ENCODE measurements at places on chromosomes 5 and 9. TPM values are rescaled to one million over a fixed set of nuclear protein-coding genes. Genes with fewer than 3 reads are reported as not detected.

DNA sequence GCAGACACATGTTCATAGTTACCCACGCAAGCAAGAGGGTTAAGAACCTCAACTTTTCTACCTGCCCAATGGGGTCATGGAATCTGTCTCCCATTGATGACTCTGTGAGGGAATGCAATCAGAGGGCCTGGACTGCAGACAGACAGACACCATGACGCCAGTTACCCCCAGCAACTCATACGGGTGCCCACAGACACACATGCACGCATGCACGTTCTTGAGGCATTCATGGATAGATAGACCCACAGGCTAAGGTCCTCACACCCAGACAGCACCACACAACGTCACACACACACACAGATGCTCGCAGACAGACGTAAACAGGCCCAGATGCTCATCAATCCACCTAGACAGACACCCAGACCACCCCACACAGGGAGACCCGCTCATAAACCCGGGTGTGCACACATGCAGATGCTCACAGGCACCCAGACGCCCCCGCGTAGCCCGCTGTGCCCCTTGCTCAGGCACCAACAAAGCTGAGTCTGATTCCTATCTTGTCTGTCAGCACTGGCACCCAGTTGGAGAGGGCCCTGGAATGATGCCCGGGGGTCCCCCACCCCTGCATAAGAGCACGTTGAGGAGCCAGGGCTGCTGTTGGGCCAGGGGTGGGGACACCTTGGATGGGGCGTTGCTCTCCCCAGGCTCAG, 23.6 kb downstream of the LHX2 start:
- no peak for DNase-seq

DNA sequence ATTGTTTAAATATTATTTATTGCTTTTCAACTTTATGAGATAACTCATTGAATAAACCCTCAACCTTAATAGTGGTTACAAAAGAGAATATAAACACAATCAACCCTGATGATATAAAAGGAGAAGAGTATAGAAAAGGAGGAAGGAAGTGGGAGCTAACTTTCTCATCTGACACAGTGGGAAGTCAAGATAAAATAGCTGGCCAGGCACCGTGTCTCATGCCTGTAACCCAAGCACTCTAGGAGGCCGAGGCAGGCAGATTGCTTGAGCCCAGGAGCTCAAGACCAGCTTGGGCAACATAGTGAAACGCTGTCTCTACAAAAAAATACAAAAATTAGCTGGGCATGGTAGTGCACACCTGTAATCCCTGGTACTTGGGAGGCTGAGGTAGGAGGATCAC, 93.5 kb downstream of the PPP2R2B start:
- DNase-seq = no peak

DNA sequence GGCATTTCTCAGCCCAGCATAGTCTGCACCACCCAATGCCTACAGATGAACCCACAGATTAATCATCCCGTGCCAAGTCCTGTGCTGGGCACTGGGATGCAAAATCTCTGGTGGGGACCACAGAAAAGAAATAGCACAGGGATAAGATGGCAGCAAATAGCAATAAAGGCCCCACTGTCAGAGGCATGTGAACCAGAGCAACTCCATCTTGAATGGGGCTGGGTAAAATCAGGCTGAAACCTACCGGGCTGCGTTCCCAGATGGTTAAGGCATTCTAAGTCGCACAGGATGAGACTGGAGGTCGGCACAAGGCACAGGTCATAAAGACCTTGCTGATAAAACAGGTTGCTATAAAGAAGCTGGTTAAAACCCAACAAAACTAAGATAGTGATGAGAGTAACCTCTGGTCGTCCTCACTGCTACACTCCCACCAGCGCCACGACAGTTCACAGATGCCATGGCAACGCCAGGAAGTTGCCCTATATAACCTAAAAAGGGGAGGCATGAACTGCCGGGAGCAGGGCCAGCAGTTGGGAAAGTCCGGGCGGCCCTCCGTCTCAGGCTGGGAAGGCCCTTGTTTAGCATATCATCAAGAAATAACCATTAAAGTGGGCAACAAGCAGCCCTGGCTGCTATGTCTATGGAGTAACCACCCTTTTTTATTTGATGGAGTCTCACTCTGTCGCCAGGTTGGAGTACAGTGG, 65.2 kb downstream of the C9orf50 start:
- no peak for DNase-seq

DNA sequence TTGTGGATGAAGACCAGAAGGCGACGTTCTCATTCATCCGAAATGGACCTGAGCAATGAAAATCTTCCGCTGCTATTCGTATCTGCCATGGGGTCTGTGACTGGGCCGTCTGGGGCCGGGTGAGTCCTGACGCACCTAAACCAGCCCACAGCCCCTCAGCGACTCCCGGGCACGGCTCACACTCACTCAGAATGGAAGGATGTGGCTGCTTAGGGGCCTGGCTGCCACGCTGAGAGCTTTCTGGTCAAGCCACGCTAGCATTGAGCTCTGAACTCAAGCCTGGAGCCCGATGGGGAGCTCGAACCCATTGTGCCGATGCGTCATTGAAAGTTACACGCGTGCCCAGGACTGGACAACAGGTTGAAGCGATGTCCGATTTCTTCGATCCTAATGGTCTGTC, 97.8 kb downstream of the MRPL36 start:
- DNase-seq = no peak

- DNase-seq = no peak
Observed at GRCh38 chr9:105993116-105993854, 298.9 kb downstream of the TMEM38B start.

DNA sequence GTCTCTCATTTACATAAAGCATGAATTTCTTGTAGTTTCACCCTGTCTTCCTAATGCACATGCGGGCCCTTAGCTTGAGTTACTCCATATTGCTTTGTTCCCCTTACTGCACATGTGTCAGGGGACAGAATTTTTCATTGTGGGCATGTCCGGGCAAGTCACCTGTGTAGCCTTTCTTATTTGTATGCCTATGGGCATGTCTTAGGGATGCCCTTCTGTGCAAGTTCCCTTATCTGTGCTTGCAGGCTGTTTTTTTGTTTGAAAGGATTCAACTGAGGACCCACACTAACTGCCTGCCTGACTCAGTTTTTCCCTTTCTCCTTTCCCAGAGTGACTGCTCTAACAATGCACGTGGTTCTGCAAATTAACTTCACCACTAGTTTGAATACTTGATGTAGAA, 161.7 kb downstream of the YTHDC2 start:
- DNase-seq = no peak

DNA sequence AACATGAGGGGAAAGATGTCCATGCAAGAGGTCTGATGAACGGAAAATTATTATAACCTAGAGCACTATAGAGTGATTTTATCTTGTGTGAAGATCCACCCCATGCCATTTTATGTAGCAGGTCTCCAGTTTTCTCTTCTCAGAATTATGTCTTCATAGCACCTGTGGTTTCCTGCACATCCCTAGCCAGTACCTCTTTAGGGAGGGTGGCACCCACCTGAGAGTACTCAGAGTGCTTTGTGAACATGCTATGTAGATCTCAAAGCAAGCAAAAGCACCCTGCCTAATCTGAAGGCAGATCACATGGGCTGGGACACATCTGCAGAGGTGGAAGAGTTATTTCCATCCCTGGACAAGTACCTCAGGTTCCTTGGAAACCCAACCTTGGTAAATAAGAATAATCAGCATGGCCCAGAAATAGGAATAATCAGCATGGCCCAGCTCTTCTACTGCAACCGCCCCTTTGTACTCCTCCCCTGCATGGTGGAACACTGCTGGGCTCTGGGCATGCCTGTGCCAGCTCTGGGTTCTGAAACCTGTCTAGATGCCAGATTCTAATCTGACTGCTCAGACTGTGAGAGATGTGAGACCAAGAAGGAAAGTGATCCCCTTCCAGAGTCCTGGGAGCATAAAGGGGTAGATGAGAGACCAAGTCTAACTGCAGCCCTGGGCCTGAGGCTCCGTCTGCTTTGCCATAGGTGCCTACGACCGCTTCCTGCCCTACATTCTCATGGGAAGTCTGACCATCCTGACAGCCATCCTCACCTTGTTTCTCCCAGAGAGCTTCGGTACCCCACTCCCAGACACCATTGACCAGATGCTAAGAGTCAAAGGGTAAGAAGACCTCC, 23.7 kb downstream of the SLC22A5 start:
- DNase-seq = no peak

DNA sequence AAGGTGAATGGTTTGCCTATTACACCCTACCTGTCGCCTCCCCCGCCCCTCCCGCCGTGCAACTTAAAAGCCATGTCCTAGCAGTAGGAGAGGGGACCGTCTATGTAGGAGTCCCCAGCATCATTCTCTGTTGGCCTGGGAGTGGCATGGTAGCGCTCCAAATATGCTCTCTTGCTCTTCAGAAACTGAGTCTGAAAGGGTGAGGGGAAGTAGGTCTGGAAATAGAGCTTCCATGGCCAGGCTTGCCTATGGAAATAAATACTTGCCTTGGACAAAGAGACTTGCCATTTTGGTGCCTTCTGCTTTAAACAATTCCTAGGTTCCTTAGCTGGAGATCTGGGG, 1.4 kb downstream of the RGS7BP start:
- no peak for DNase-seq

GRCh38 chr5:68894673-68895072, 199.1 kb upstream of the SLC30A5 start:
- no peak for DNase-seq

DNA sequence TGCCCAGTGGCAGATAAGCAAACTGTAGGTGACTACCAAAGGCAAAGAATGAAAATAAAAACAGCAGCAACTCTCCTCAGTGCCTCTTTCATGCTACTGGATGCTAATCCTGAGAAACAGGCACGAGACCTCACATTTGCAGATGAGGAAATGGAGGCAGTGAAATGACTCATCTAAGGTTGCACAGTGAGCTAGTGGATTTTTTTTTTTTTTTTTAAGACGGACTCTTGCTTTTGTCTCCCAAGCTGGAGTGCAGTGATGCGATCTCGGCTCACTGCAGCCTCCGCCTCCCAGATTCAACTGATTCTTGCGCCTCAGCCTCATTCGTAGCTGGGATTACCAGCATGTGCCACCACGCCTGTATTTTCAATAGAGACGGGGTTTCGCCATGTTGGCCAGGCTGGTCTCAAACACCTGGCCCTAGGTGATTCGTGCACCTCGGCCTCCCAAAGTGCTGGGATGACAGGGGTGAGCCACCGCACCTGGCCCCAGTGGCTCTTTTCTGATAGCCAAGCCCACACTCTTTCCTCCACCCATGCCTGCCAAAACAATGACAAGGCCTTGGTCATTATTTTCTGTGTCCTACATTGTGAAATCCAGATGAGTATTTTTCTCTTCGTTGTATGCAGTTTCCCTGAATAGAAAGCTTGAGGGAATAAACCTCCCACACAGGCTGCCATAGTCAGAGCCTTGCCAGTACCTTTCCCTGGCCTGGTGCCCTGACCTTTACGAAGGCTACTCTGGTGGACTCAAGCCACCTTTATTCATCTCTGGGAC, 19.2 kb downstream of the DOCK2 start:
- DNase-seq = no peak

DNA sequence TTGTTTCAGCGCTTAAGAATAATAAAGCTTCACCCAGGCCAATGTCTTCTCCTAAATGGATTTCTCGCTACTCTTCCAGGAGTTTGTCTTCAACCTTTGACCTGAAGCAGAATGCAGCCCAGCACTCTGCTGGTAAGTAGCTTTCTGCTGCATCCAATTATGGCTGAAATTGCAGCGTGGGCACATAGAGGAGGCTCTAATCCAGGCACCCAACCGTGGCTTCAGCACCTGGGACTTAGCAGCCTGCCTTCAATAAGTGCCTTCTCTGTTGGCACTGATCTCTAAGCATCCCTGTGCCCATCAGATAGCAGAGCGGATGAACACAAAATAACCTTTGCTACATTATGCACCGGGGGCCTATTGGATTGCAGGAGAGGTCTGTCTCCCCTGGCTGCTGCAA, 105.2 kb downstream of the TRIM32 start:
- no peak for DNase-seq

GRCh38 chr9:6757132-6757455, 679 bp upstream of the KDM4C start:
- DNase-seq = peak; percentile 80

GRCh38 chr9:136901516-136902258, 15.4 kb downstream of the TRAF2 start:
- peak; percentile 37 for DNase-seq

- peak; percentile 32 for DNase-seq
Observed at GRCh38 chr5:14665101-14665822, 744 bp downstream of the OTULIN start.

GRCh38 chr9:2217540-2217939, 202.4 kb downstream of the SMARCA2 start:
- no peak for DNase-seq

CXXC5 gene
- 385 TPM for polyA plus RNA-seq

GARIN3 gene
- not detected for polyA plus RNA-seq

DIRAS2 gene
- not detected for polyA plus RNA-seq

PPP2R2B gene
- polyA plus RNA-seq = 62.3 TPM

Measured in immature natural killer cell (primary cell).